ENCODE measurements at places on chromosomes 5 and 9.

- no peak for DNase-seq
These were observed 108.2 kb upstream of the GPR151 start for GRCh38 chr5:146624179-146624578.

DNA sequence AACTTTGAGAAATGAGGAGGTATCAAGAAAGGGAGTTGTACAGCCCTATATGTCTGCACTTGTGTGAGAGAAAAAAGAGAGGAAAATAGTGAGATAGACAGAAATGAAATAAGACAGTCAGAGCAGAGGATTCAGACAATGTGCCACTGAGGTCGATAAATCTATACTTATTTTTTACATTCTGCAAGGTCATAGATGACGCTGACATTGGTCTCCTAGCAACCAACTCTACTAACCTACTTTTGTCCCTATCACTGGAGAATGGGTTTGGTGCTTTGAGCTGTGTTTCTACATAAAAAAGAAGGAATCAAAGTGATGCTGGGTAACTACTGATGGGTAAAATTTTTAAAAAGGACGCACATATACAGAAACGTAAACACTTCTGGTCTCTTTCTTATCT is 573.3 kb upstream of the RORB start:
- DNase-seq, result no peak

DNA sequence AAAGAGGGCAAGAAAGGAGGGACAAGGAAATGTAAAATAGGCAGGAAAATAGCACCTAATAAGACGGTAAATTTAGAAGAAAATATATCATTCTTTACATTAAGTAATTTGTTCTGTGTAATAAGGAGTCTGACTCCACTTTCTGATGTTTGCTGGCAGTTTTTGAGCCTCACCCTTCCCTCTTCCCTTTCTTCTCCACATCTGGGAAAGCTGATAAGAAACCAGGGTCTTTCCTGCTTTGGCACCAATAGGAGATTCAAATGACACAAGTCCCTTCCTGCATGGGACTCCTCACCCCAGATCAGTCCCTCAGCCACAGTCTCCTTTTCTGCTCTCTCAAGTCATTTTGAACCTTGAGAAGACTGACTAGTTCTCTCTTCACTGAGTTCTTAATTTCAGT is 31.2 kb upstream of the LECT2 start:
- DNase-seq, result no peak

DNA sequence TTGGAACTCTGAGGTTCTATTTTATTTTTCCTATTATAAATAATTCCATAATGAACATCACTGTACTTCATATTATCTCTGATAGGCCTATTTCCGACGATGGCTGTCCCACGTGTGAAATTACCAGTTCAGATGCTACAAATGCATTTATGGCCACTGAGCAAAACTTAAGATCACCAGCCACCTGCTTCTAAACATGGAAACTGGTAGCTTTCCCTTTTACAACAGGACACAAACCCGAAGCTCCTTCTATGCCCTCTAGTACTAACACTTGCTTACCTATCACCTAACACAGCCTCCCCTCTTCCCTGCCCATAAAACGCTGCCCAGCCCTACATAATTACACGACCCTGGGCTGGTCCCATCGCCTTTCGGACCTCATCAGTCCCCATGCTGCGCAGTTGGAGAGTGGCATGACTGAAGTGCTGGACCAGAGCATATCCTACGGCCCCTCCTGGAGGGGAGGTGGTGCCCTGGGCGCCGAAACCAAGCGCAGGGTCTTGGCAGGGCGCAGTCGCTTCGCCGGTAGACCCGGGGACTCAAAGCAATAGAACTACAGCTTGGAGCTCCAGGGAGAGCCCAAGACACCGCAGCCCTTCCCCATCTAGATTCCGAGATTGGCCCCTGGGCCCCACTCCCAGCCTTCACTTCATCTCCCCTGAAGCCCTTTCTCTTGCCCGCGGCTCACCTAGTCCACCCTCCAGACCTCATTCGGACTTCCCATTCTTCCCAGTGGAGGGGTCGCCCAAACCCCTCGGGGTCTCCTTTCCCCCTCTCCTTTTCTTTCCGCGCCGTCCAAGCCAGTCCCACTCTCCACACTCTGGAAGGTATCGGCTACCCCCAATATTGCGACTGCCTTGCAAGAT is 1.0 kb upstream of the SAP30L start:
- DNase-seq, result no peak

- DNase-seq, result no peak
These were observed 269.1 kb downstream of the EFNA5 start for GRCh38 chr5:107401470-107402122.

DNA sequence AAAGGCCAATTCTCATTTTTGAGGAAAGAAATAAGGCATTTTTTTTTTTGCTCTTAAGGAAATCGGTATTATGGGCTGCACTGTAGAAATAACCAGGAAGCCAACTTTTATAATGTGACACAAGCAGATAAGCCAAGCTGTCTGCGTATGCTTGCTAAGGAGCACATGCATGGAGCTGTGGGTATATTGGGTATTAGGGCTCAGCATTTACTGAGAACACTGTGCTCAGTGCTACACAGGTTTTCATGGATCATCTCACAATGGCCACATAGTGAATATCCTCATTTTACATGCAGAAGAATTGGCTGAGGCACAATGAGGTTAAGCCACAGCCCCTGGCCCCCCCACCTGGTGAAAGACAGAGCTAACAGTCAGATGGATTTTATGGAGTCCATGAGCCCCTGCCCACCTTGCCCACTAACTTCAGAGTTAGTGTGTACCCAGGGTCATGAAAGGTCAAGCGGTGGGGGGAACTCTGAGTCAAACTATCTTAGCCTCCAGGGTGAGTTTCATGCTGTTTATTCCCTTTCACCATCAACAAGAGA is 204.8 kb downstream of the SPATA31A6 start:
- DNase-seq, result no peak
